NCI-H187 treated with DMSO at 0.1 percent for 48 hours (cell line): ENCODE measurements at places on chromosomes 1 and 21.

DNA sequence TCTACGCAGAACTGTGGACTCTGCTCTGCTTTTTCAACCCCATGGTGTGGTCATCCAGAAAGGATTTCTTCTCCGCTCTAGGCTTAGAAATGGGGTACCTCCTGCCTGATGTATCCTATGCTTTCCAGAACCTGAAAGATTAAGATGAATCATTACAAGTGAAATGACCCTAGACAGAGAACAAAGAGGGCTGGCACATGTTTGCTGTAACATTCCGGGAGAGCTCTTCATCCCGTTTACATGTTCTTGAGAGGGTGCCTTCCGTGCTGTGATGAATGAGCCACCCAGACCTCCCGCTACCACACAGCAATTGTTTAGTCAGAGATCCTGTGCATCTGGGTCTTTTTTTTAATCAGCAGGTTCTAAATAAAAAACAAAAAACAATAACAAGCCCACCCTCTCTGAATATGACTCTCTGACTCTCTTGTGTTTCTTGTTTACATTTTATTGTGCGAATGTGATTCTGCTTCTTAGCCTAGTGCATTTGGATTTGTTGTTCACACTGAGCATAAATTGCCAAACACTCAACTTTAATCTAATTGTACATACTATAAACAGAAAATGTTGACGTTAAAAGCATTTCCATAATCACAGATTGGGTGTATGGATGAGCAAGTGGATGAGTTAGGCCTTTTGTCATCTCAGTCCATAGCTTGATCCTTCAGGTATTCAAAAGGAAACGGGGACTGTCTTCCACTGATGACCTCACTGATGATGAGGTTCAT lies 87.1 kb downstream of the GPR88 start:
- DNase-seq: no peak

DNA sequence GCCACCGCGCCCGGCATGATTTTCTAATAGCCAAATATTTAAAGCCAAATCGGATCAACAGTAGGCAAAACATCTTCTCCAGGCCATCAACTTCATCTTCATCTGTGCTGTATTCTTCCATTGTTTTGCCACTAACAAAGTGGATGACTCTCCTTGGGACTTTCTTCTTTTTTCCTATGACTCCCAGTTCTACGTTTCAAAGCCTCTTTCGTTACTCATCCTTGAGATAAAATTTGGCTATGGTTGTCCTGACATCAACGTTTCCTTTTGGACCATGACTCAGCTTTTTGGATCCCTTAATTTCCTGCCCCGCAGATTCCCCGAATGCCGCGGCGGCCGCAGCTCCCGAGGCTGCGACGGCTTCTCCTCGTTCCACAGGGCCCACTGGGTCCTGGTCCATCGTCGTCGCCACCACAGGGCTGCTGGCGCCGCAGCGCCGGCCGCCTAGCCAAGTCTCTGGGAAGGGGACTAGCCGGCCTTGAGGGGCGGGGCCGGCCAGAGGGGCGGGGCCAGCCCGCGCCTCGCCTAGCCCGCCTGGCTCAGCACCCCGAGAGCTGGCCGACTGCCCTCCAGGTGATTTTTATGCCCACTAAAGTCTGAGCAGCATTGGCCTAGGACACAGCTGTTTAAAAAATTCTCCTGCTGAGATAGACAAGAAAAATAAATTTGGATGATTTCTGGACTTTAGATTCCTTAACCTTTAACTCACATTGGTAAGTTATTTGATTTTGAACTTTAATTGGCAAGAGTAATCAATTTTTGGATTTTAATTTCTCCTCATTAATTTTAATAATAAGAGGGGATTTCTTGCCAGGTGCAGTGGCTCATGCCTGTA lies 93.9 kb downstream of the ADCY10 start:
- DNase-seq: no peak

- DNase-seq: no peak
These were observed 92.0 kb downstream of the USH2A start for GRCh38 chr1:216331211-216331610.

DNA sequence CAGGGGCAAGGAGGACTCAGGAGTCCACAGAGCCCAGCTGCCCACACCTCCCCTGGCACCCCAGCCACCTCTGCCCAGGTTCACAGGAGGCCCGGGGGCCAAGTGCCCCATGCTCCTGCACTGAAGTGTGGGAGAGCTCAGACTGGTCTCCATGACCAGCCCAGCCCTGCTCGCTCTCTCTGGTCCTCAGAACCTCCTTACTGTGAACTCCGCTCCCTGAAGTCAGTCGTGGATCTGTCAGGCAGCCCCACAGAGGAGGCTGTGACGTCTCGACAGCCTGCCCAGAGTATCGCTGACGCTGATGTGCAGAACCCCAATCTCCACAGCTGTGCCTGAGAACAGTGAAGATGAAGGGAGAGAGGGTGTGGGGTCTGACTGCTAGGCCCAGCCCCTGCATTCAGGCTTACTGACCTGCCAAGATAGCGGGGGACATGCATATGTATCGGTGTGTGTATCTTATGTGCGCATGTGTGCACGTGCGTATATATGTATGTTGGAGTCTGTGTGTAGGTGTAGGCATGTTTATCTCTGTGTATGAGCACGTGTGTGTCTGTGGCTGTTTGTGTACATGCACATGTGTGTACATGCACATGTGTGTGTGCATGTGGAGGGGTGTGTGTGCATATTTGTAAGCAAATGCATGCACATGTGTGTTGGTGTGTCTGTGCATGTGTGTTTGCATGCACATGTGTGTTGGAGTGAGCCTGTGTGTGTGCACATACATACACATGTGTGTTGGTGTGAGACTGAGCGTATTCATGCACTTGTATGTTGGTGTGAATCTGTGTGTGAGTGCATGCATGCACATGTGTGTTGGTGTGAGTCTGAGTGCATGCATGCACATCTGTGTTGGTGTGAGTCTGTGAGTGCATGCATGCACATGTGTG lies 118.5 kb upstream of the ARHGEF16 start:
- DNase-seq: no peak

DNA sequence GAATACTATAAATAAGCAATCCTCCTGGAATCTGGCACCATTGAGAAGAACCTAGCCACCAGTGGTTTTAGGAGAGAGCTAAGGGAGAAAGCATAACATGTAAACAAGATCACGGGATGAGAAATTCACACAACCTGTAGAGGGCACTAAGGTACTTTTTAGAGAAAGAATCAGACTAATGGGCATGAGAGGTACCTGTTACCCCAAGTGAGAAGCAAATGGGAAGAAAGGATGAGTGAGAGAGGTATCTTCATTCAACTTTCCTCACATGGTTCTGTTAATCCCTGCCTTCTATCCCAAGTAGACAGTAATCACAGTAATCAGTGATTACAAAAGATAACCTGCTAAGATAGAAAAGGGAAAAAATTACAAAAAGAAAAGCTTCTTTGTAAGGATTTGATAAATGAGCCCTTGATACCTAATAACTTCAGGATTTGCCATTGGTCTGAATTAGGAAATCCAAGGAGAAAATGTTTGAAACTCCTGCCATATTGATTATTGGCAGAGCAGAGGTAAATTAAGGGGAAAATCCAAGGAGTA lies 251.1 kb upstream of the ADGRL2 start:
- DNase-seq: no peak

- DNase-seq: no peak
These were observed 8.1 kb upstream of the RCC2 start for GRCh38 chr1:17447501-17447992.

- DNase-seq: no peak
These were observed 12.0 kb downstream of the SYT2 start for GRCh38 chr1:202698276-202698675.

DNA sequence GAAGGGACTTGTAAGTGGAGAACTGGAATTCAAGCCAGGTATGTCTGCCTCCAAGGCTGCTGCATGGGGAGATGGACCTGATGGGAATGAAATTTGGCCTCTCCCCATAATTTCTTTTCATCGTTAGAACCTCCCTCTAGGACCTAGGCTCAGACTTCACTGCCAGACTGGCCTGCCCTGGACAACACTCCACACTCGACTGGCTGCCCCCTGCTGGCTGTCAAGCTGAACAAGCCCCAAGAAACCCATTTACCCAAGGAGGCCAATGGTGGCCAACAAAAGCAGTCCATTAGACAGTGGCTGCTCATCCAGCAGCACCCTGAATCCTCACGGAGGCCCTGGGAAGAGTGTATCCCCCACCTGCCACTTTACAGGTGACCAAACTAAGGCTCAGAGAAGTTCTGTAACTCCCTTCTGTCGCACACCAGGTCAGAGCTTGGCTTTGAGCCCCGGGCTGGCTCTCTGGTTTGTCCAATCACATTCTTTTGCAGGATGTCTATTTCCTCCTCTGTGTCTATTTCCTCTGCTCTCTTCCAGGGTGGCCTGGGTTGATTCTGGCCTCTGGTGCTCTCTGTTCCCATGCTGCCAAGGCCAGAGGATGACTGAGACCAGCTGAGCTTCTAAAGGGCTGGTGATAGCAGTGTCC lies 3.8 kb downstream of the RNF186 start:
- no peak for DNase-seq

- no peak for DNase-seq
These were observed 53.0 kb downstream of the IER5 start for GRCh38 chr1:181141431-181141910.

DNA sequence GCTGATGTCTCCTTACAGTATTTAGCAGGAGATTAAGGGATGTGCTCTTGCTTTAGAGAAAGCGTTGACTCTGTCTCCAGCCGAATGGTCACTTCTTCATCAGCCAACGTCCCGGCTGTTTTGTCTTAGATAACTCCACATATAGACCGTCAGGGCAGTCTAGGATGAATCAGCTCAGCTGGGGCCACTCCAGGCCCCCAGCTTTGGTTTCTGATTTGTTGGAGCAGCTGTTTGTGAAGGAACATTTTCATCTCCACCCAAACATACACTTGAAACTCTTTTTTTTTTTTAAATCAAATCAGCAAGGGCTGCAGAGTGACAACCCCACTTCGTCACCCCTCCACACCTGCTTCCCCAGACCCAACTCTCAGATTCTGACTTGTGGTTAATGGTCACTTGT lies 206.1 kb upstream of the GALNT2 start:
- DNase-seq: no peak

- DNase-seq: no peak
These were observed 24.5 kb upstream of the COQ8A start for GRCh38 chr1:226915672-226915995.

DNA sequence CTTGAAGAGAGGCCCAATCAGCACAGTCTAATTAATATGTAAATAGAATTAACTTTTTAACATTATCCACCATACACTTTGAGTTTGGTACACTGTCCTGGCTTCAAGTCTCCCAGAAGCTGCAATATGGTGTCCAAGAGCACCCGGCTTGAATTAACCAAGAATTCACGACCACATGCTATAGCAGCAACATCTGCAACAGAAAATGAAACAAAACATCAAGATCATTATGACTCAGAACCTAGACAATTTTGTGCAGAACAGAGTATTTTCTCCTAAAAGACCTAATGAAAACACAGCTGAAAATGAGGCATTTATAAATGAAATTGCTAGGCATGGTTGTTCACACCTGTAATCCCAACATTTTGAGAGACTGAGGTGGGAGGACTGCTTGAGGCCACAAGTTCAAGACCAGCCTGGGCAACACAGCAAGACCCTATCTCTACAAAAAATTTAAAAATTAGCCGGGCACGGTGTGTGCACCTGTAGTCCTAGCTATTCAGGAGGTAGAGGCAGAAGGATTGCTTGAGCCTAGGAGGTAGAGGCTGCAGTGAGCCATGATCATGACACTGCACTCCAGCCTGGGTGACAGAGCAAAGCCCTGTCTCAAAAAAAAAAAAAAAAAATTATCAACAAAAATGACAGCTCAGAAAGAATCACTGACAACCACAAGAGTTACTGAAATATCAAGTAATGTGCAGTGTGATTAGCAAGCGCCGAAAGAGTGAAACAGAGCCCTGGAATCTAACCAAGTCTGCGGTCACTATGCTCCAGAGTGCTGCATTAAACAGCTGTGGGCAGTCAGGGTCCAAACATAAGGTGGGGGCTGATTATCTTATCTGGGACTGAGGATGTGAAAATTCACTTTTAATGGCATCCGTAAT lies 45.3 kb downstream of the HSF2BP start:
- no peak for DNase-seq

GRCh38 chr21:38863291-38863690 lies 57.6 kb downstream of the ETS2 start:
- DNase-seq: no peak

- DNase-seq: no peak
These were observed 52.8 kb upstream of the SELENON start for GRCh38 chr1:25747046-25747719.

DNA sequence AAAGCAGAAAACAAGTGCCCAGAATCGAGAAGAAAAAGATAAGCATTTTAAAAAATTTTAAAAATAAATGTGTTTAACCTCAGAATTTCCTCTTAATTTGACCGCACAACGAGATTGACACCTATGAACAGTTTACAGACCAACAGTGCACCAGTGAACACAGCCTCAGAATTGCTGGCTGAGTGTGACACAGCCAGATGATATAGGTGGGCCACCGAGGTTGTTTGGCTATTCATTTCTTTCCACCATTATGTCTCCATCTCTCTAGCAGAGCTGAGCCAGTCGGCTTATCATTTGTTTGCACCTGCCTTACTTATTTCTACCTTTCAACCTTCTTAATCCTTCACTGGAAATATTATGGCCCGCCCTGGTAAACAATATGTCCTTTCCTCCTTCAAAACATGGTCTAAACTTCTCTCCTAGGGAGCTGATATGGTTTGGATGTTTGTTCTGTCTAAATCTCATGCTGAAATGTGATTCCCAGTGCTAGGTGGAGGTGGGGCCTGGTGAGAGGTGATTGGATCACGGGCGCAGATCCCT lies 86.1 kb downstream of the DUSP10 start:
- no peak for DNase-seq

DNA sequence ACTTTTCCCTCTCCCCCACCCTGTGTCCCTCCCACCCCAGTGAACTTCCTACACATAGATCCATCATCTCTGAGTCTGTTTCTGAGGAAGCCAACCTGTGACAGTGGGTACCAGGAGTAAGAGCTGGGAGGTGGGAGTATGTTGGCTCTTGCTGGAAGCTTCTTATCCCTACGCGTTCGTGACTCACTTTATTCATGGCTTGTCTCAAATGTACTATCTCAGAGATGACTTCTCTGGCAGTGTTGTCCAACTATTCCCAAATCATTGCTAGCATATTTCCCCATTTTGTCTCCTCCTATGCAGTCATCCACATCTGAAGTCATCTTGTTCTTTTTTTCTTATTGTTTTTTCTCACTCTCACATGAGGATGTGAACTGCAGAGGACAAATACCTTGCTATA lies 88.0 kb downstream of the HIVEP3 start:
- no peak for DNase-seq

DNA sequence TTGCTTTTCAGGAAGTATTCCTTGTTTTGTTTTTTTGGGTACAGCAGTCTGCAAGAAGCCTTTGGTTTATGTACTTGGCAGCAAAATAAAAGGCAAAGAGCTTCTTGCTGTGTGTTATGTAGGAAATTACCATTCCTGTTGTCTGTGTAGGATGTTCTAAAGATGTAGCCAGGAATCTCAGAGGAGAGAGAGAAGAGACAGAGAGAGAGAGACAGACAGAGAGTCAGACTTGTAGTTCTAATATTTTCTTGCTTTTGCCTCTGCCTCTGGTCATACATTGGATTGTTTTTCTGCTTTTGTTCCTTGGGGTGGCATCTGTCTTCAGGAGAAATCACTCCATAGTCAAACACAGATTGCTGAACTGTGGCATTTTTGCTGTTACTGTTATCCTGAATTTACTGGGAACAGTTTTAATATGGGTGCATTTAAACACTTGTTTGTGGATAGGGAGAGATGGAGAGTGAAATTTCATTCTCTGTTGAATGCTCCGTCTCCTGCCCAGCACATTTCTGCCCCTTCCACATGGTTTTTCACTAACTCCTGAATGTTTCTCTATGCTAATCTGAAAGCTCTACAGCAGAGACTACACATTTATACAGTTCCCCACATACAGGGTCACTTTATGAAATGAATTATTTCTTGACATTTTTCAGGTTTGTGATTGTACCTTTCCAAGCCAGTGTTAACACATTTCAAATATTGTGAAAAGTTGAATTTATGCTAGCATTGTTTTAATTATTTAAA lies 49.8 kb downstream of the POU2F1 start:
- no peak for DNase-seq
